ENCODE measurements at places on chromosomes 4 and X.

- DNase-seq: no peak
Measured at GRCh38 chr4:168771251-168771650, 238.8 kb downstream of the CBR4 start.

- no peak for DNase-seq
Measured at GRCh38 chrX:27675493-27675892, 85.3 kb downstream of the DCAF8L2 start.

GRCh38 chr4:121428721-121429120 lies 47.9 kb upstream of the QRFPR start:
- DNase-seq: no peak

GRCh38 chr4:72817012-72817411 lies 248.0 kb upstream of the ADAMTS3 start:
- DNase-seq: no peak

GRCh38 chr4:176321589-176321988 lies 1.8 kb downstream of the SPCS3 start:
- no peak for DNase-seq

Data from stimulated activated CD8-positive, alpha-beta memory T cell treated with anti-CD3 and anti-CD28 coated beads, Interleukin-2, amount 100 ng/mL, for 48 hours (primary cell).